A549 (cell line): ENCODE measurements at places on chromosomes 6 and 20.

DNA sequence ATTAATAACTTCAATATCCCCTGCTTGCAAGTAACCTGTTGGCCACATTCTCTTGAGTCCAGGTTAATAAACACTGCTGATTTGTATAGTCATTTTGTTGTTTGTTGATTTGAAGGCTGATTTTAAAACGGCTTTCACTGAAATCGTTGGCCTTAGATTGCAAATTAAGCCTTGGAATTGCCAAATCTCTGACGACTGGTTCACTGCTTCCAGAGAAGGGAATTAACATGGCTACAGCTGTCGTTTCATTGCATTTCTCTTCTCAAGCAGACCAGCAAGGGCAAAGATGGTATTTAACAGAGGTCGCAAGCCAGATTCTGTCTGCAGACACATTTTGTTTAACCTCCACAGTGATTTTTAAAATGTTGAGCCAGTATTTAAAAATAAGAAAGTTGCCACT lies 470.9 kb downstream of the TFAP2A start:
- DNase-seq: no peak

- peak; percentile 32 for DNase-seq
Measured at GRCh38 chr20:1825507-1825906, 69.7 kb upstream of the SIRPA start.

DNA sequence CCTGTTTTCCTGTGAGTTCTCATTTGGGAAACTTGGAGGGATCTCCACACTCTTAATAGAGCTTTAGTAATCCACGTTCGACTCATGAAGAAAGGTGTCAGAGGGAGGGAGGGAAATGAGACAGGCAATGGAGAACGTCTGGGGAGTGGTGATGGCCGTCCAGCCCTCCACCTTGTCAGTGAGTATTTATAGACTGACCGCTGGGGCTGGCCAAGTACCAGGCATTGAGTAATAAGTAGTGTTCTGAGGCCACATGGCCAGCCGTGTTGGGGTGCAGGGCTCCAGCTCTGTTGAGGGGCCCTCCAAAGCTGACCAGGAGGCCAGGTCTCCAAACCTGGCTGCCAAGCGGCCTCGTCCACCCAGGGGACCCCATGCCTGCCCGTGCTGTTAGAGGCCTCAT lies 11.3 kb upstream of the DSN1 start:
- no peak for DNase-seq

DNA sequence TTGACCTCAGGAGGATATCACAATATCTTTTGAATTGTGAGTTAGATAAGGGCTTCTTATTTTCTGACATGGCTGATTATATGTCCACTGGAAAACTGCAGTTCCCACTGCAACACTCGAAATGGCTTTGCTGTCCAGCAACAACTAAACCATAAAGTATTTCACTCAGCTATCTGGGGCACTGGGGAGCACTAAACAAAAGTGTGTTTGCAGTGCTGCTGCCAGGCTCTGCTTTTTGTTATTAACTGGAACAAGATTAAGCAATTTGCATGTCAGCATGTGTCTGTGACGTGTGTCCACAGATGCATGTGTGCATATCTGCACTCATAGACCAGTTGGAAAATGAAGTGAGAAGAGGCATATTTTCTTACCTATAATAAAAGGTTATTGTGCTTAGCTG lies 107.8 kb upstream of the CCN2 start:
- DNase-seq: no peak

DNA sequence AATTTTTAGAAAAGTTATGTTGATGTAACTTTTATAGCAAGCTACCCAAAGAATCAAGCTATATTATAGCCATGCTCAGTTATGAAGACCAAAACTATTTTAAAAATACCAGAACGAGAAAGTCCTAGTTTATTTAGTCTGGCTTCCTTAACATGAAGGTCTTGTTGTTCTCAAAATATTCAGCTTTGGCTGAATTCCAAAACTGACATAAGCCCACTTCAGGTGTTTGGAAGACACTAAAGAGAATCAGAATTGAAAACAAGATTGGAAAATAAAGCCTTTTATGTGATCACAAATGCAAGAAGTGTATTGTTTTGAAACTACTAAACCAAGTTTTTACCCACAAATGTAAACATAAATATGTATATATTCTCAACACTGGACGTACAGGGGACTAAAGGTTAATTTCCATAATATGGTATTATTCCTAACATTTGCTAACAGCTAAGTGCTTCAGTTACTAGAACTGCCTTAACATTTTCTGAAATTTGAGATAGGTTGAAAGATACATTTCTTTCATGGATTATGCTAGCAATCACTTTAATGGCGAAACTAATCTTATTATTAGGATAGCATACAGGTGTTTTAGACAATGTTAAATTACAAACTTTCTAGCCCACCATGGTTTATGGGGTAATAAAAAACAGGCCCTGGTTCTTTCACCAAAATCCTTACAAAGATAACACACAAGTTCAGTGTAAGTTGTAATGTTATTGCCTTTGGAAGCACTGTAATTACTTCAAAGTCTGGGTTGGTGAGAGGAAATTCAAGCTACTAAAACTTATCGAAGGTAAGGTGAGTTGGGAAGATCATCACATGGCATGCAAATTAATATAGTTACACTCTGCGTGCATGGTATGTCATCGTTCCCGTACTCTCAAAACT lies 1.6 kb downstream of the MAP3K5 start:
- no peak for DNase-seq

DNA sequence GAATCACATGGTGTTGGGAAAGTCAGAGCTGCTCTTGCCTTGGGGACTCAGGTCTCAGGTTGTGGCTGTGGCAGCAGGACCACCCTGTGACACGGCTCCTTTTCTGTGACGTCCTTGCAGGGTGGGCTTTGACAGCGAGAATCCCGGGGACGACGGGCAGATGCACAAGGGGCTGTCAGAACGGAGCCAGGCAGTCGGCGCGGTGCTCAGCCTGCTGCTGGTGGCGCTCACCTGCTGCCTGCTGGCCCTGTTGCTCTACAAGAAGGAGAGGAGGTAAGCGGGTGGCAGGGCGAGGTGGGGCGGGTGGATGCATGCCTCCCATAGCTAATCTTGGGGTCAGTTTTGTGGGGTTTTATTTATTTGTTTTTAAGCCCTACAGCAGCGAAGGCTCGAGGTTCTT lies 19.2 kb upstream of the SLC22A1 start:
- DNase-seq: no peak

GRCh38 chr6:85920782-85921181 lies 278.1 kb upstream of the SYNCRIP start:
- DNase-seq: no peak

DNA sequence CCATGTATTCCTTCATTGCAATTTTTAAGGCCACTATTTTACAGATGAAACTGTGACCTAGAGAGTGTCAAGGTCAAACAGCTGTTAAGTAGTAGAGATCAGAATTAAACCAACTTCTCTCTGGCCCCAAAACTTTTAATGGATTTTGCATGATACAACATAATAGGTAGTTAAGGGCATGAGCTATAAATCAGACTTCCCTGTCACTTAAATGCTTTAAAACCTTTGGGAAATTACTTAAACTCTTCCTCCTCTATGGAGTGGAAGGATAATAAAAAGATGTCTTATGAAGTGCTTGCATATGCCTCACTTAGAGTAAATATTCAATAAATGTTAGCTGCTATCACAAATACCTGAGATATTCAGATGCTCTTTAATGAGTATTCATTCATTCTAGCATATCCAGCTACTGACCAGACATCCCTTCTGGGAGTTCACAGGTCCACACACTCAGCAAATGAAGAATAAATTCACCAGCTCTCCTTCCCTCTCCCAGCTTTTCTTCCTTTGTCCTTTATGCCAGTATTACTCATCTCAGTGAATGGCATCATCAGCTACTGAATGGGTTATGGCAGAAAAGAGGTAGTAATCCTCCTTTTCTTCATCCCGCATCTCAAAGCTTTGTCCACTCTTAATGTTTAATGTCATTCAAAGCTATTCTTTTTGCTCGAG lies 36.2 kb downstream of the EYA4 start:
- DNase-seq: no peak

DNA sequence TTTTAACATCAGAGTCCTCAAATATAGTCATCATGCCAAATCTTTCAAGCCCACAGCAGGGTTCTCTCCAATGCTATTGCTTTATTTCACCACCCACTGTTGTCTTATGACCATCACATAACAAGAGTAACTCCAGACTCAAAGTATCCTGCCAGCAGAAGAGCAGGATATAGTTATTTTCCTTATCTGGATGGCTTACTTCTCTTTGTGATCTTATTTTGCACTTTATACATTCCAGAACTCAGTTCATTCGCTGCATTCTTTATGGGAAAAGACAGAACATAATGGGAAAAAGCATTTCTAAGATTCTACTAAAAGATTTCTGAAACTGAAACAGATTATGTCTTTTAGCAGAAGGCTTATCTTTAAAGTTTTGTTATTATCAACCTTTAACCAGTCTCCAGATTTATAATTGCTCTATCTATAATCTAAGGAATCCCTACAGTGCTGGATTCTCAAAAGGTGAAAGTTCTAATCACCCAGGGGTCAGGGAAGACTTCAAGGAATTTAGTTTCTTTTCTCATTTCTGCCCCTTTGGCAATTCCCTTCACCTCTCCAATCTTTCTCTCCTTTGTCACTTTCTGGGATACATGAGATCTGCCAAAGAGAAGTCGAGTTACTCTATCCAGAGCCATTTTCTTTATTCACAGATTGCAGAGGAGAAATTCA lies 190.4 kb downstream of the TPBG start:
- DNase-seq: no peak

DNA sequence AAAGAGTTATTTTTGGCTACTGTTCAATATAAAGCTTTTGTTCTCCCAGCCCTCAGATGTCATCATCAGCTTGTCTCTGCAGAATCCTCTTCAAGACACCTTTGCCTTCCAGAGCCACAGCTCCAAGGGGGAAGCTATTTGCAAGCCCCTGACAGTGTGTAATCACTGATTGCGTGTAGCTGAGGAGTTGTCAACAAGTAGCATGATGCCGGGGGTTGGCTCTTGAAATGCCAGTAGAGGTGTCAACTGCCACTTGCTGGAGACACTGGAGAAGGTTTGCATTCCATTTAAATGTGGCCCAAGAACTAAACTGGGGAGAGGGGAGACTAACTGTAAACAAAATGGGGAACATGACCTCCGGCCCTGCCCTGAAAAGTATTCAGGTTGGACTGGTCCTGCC lies 44.3 kb upstream of the PDYN start:
- DNase-seq: no peak

GRCh38 chr6:35024551-35025054 lies 116.5 kb downstream of the TCP11 start:
- peak; percentile 78 for DNase-seq
